ENCODE measurements at places on chromosomes 11 and 22.

- no peak for DNase-seq
Measured at GRCh38 chr22:39651053-39651996, 80.8 kb downstream of the CACNA1I start.

DNA sequence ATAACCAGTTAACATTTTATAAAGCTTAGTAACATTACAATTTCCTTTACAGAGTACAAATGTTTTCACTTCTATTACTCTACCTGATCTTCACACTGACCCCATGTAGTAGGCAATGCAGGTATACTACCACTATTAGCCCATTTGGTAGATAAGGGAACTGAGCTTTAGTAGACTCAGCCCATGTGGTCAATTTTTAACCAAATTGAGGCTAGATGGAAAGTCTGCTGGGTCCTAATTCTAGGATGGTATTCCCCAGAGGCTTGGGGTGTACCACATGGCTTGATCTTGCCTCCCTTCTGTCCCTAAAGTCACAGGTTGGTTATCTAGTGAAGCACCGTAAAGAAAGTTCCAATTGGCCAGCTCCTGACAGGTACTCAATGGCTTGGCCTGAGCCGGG lies 48.2 kb downstream of the NRXN2 start:
- DNase-seq, result no peak

DNA sequence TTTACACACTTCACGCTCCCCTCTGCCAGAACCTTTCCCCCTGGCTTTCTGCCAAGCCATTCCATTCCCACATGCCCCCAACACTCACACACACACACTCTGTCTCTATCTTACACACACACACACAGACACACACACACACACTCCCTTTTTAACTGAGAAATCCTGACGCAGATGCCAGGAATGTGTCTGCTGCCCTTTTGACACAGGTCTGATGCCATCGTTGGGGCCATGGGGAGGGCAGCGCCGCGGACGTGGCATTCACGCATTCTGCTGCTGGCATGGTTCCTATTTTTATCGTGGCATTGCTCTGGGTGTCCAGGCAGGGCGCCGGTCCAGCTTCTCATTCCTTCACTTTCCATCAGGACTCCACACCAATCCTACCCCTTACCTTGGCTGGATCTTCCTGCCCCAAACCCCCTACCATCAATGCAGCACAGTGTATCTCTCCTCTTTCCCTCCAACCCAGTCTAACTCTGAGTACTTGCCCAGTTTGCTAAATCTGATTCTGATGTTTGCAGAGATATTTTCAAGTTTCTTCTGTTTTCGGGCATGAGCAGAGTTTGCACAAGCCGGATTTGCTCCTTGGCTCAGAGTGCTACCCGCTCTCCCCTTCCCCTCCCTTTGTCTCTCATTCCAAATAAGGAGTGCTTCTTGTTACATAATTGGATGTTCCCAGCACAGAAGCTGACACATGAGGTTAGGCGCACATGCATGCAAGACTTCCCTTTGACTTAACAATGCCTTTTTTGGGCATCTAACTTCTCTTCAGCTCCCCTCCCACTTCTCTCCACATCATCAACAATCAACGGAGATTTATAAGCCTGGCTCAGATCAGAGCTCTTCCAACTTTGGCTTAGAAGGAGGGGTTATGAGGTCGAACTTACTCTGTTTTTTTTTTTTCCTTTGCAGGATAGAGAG lies 18.8 kb downstream of the SNX19 start:
- no peak for DNase-seq

DNA sequence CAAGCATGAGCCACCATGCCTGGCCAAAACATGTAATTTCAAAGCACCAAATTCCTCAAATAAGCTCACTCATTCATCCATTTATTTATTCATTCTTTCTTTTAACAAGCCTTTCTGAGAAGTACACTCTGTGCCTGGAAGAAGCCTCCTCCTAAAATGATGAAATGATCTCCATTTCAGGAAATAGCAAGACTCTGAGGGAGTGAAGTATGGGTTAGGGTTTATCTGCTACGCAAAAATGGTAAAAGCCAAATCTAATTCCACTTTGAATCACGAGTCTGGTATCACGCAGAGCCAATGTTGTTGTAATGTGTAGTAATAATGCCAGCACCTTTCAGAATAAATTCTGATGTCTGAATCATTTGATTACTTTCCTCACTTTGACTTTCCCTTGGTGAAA lies 1041.8 kb downstream of the LRRC4C start:
- DNase-seq, result no peak

- no peak for DNase-seq
Measured at GRCh38 chr11:2305140-2305778, 3.4 kb downstream of the TSPAN32 start.

DNA sequence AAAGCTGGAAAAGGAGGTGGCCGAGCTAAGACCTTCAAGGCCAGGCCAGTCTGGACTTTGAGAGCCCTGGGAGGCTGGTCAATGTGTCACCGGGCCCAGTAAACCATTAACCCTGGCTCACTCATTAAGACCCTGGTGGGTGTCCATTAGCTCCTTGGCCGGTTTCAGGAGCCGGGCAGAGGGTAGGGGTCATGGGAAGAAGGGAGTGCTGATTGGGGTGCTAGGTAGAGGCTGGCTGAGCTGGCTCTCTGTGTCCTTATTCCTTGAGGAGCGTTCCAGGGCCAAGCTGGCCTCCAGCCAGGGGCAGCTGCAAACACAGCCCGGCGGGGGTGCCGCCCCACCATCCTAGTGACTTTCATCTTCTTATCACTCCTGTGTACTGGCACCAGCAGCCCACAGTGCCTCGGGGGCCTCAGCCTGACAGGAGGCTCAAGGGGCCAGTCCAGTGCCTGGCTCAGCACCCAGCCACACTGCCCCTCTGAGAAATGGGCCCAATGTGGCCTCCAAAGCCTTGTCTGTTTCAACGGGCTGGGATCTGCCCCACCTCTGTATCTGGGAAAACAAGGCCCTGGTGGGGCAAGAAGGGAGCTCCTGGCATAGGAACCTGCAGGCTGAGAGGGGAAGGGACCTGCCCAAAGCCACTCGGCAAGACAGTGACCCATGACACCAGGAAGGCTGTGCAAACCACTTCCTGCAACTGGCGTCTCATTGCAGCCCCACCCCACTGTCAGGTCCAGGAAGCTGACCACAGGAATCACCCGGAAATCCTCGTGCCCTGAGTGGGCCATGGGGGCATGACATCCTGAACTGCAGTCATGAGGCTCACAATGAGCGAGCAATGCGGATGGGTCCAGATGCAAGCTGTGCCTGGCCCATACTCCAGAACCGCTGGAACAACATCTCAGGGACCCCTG lies 15.1 kb upstream of the RGL4 start:
- no peak for DNase-seq

DNA sequence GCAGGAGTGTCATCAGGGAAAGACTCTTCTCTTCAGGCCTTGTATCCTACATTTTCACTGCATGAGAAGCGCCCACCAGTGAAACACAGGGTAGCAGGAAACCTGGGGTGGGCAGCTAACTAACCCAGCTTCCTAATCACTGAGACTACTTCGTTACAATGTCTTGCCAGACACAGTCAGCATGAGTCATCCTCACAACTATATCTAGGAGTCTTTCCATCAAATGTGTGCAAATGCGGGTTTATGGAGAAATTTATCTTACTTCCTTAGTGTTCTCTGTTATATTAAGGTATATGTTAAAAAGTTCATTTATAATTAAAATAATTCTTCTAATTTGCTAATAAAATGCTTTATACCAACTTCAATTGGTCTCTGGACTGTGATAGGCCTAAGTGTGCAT lies 79.9 kb upstream of the RAB1B start:
- no peak for DNase-seq

- no peak for DNase-seq
Measured at GRCh38 chr11:63567044-63567840, 4.1 kb upstream of the PLAAT2 start.
